Gastroesophageal sphincter (tissue), 4 donors: ENCODE measurements at places on chromosomes 7 and 10.

DNA sequence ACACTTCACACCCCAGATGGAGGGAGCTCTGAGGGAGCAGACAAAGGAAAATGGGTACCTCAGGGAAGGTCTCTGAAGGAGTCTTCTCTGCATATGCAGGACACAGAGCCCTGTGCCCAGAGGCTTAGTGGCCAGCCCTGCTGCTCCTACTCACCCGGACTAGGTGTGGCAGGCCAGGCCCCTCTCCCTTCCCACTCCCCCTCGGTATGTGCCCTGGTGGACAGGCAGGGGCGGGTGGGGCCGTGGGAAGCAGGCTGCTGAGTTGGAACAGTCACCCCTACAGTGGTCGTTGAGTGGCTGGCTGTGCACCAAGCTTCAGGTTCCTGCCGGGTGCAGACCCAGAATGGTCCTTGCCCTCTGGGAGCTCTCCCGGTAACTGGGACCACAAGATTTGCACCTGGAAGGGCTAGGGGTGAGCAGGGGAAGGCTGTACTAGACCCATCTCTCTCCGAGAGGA, 68.6 kb downstream of the ZMIZ1 start:
- no peak for ATAC-seq

GRCh38 chr7:40221836-40222235, 87.0 kb downstream of the SUGCT start:
- ATAC-seq: peak; percentile 49

DNA sequence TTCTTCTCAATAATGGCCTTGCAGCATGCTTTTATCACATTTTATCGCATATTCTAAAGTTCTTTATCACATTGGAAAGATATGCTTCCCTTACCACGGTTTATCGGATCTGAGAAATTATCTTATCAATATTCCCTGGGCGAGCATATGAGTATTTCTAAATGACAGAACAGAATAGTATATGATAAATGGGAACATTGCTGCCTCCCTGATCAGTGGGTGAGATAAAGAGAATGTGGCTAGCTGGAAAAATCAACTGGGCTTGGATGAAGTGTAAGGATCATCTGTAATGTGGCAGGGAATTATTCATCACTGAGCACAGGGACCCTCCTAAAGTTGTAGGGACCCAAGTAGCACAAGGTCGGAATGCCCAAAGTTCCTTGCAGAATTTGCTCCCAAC, 667.4 kb upstream of the NRP1 start:
- ATAC-seq: no peak

DNA sequence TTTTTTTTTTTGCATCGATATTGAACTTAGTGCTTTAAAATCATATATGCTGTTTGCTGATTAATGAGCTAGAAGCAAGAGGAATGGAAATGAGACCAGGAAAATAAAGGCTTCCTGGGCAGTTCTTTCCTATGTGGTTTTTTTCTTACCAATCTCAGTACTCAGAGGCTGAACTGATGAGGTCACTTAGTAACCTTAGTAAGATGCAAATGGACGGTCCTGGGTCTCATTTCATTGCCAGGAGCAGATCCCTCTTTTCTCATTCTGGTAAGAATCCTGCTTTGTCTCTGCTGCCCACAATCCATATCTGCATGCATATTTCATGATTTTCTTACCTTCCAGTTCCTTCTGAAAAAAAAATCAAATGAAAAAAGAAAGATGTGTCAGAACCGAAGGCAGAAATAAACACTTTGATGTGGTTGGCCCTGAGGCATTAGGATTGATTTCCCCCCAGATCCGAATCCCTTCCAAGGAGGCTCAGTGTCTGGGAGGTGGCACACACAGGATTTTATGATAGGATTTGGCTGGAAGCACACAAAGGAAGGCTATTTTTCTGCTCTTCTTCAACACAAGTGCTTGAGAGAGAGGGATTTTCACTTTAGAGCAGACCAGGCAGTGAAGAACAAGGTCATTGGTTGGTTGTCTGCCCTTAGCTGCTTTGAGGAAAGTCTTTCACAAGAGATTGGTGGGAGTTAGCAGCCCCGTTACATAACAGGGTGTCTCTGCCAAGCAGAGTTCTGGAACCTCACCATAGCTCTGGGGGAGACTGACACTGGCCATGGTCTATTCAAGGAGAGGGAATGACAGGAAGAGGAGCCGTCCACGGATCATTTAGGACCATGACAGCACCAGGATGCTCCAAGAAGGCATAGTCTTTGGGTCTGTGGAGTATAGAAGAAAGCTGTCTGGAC, 150.0 kb downstream of the CAMK1D start:
- peak; percentile 64 for ATAC-seq

DNA sequence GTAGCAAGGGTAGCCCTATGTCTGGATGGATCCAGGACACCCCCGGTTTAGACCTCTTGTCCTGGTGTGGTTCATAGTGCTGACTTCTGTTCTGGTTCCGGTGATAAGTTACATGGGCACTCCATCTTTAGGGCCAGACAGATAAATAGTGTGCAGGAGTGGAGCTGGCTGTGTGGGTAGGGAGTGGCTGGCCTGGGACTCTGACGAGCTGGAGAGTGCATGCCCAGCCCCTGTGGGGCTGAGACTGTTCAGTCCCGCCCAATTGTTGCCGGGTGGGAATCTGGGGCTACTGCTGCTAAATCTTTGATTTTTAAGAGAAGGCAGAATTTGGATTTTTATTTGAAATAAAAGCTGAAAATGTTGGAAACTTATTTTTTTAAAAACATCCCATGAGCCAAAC, 27.3 kb downstream of the PDCD11 start:
- no peak for ATAC-seq

GRCh38 chr10:99172128-99172738, 63.4 kb downstream of the HPSE2 start:
- ATAC-seq: no peak

DNA sequence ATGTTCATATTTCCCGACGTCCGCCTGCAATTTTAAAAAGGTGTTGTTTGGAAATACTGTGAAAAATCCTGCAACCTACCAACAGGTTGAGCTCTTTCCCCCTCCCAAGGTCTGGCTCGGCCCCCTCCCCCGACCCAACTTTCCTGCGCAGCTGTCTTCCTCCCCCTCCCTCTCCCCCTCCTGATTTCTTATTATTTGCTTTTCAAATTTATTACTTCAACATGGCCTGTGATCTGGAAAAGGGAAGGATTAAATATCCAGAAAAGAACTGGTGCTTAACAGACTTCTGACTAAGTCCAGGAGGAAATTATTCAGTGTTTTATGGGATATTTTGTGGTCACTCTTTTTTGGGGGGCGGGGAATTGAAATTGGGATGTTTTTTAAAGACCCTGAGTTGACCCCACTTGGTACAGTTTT, 2.4 kb downstream of the ARID5B start:
- ATAC-seq: no peak

- ATAC-seq: no peak
These were observed 29.7 kb upstream of the TLX1 start for GRCh38 chr10:101101372-101101881.

DNA sequence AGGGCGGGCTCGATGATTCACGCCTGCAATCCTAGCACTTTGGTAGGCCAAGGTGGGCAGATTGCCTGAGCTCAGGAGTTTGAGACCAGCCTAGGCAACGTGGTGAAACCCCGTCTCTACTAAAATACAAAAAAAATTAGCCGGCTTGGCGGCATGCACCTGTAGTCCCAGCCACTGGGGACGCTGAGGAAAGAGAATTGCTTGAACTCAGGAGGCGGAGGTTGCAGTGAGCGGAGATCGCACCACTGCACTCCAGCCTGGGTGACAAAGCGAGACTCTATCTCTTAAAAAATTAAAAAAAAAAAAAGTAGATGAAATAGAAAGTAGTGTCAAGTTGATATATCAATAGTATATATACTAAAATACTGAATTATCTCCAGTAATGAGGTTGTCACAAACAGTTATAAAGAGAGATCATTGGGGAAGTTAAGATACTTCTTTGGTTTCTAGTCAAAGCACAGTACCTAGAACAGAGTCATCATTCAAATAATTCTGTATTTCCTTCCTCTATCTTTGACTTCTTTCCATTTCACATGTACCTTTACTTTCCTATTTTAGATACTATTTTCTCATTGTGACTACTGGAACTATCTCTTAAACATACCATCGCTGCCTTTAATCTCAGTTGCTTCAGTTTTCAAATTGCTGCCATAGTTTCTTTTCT, 491.7 kb downstream of the GRM8 start:
- no peak for ATAC-seq

DNA sequence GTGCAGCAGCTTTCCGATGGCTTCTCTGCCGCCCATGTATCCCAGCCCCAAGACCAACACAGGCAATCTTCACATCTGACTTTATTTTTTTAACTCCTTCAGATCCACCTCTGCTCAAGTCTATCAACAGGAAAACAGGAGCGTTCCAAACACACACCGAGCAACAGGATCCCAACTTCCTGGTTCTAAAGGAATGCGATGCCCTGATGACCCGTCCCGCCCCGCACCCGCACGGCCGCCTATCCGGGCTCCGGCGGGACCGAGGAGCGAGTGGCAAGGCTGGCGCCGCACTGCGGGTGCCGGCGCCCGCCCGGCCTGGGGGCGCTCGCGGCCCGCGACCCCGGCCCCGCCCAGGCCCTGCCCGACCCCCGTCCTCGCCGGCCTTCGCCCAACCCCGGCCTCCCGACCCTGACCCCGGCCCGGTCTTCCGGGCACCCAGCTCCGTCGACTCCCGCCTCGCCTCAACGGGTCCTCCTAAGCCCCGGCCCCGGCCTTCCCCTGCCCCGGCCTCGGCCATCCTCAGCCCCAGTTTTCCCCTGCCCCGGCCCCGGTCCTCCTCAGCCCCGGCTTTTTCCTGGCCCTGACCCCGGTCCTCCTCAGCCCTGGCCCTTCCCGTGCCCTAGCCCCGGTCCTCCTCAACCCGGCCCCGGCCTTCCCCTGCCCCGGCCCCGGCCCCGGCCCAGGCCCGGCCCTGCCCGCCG, 730 bp downstream of the LARP4B start:
- no peak for ATAC-seq

DNA sequence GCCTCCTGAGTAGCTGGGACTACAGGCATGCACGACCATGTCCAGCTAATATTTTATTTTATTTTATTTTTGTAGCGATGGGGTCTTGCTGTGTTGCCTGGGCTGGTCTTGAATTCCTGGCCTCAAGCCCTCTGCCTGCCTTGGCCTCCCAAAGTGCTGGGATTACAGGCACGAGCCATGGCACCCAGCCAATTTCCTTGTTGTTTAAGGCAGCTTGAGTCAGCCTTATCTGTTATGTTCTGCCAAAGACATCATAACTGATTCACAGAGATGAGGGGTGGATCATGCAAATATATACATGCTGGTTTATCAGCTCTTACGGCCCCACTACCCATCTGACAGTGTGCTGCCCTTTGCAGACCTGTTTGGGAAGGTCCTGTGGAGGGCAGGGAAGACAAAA, 826.7 kb downstream of the TYW1 start:
- no peak for ATAC-seq

GRCh38 chr10:131162866-131163843, 148.4 kb downstream of the TCERG1L start:
- ATAC-seq: no peak

- ATAC-seq: no peak
These were observed 59.2 kb downstream of the PWWP2B start for GRCh38 chr10:132455986-132456847.

GRCh38 chr7:140059273-140060242, 3.2 kb downstream of the PARP12 start:
- ATAC-seq: no peak

GRCh38 chr7:41692251-41692650, 10.6 kb downstream of the INHBA start:
- ATAC-seq: no peak

DNA sequence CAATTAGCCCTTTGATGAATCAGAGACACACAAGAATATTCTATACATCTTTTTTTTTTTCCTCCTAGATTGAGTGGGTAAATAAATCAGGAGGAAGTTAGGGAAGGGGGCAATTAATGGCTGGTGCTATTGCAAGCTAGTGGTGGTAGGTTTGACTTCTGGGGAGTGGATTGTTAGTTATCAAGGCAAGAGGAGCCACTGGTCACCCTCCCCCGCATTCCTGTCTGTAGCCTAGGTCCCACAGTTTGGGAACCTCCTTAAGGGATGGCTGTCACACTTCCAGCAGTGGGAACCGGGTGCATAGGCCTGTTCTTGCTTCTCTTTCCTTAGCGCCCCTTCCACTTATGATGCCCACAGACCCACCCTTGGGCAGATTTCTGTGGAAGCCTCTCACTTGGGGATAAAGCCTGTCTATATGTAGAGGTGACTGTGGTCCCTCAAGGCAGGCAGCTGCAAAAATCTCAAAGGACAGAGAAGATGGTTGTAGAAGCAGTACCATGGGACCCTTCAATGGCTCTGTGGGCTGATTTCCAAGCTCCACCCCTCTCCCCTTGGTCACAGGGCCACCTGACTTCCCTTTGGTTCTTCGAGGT, 2.3 kb upstream of the ADCK2 start:
- no peak for ATAC-seq

DNA sequence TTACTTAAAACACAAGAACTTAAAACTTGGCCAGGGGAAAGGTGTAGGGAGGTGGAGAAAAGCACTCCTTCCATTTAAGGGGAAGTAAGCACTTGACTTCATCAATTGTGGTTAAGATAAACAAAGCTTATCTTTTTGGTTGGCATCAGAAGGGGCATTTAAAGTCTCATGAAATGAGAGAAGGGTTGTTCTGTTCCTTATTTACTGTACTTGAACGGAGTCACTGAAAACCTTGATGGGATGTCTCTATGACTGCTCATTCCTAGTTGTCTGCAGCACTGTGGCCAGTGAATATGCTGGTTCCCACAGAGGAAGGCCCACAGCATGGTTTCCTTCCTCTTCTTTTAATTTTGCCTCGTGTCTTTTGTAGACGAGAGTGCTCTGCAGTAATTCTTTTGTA, 229.3 kb downstream of the AUTS2 start:
- ATAC-seq: no peak

- ATAC-seq: peak; percentile 94
These were observed at the start of gene ADAM22 for GRCh38 chr7:87933953-87934698. ADAM22 (plus strand) TSS chr7:87934251; CDS start chr7:87934466, 215 bp downstream.

DNA sequence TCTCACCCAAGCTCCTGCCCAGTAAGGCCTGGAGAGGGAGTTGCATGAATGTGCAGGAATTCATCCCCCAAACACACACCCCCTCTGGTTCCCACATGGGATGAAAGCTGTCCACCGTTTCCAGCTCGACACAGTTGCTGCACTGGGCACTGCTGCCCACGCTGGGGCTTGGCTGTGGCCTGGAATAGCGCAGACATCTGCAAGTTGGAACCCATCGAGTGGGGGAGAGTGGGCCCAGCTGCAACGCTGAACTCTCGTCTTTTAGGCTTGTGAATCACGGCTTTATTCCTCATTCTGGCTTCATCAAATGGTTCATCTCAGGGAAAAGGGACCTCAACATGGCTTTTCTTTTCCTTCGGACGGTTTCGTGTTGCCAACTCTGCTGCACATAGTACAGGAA, 264.7 kb downstream of the DNAJB6 start:
- ATAC-seq: no peak

DNA sequence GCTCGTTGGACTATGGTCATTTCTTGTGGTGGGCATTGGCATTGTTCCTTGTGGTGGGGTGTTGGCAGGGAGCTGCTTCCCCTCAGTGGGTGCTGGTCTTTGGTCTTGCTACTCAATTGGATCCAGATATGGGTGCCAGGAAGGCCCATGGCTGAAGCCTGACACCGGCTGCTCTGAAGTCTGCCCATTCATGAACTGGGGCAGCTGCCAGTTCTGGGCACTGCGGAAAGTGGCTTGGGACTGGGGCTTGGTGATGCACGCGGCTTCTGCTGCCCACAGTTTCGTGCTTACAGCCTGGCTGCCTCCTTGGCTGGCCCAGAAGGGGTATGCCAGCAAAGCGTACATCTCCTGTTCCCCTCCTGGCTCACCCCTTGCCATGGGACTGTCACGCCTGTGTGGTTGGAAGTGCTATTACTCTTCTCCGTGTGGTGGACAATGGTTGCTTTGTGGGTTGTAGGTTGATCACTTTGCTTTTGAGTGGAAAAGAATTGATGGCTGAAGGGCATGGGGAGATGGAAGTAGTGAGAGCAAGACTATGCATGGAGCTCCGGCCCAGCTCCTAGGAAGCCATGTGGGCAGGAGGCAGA, 54.7 kb downstream of the ADAMTS14 start:
- no peak for ATAC-seq
